ENCODE measurements at places on chromosomes 11 and 22.

DNA sequence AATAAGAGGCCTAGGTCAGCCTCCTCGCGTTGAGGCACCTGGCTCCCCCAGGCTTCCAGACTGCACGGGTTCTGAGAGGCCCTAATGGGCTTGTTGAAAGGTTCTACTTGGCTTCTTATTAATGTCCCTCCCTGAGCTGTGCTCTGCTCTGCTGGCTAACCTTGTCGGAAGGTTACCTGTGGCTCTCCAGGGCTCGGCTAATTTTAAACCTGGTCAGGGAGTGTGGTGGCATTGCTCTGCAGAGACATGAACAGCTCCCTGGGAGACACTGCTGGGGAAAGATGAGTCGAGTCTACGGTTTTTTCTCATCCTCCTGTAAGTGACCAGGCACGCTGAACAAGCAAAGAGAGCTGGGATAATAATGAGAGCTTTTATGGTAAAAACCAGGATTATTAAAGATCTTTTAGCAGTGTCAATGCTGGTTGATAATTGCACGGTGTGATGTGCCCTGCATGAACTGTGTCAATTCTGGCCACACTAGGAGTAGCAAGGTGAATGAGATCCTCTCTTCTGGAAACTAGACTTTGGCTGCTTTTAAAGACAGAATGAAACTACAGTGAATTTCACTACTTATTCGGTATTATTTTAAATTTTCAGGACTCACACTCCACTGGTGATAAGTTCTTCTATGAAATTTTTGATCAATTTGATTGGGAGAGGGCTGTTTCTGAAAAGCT, 70.7 kb downstream of the TEAD1 start:
- DNase-seq: peak; percentile 13

DNA sequence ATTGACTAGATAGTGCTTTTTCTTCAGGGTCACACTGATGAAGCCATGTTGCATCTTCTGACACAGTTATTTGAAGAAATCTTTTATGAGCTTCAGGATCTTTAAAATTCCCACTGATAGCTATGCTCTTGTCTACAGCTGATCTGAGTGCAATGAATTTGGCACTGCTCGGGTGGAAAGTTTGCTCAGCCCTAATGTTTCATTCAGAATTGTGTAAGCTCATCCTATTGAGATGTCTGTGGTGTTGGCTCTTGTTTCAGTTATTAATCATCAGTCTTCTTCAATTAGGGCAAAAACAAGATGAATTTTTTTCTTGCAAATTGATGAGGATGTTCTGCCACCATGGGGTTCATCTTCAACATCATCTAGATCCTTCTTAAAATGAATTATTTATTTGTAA, 1387.0 kb upstream of the RAG2 start:
- no peak for DNase-seq

GRCh38 chr11:76234416-76235232, 28.3 kb upstream of the WNT11 start:
- DNase-seq: peak; percentile 61

DNA sequence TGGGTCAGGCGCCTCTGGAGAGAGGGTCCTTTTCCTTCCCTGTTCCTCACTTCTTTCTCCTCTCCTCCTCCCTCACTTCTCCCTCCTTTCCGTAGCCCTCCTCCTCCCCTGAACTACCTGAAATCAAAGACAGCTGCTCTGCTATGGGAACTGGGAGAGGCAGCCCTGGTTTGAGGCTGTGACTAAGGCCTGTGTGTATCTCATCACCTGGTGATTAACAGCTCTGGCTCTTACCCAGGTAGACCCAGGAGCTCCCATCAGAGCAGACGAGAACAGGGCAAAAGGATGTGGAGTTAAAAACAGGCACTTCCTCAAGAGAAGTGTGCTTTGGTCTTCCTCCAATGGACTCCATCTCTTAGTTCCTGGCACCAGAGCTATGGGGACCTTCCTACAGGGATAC, 5.8 kb downstream of the ISX start:
- DNase-seq: no peak

GRCh38 chr11:34174412-34175041, 69.1 kb downstream of the NAT10 start:
- peak; percentile 62 for DNase-seq

- peak; percentile 94 for DNase-seq
These were observed 12.4 kb downstream of the CRELD2 start for GRCh38 chr22:49930596-49931412.

- no peak for DNase-seq
These were observed 698 bp downstream of the PAK1 start for GRCh38 chr11:77472991-77473800.

- no peak for DNase-seq
These were observed 331.5 kb downstream of the KCNA4 start for GRCh38 chr11:29685361-29685760.

GRCh38 chr11:117229411-117229810, 2.5 kb downstream of the PCSK7 start:
- no peak for DNase-seq

DNA sequence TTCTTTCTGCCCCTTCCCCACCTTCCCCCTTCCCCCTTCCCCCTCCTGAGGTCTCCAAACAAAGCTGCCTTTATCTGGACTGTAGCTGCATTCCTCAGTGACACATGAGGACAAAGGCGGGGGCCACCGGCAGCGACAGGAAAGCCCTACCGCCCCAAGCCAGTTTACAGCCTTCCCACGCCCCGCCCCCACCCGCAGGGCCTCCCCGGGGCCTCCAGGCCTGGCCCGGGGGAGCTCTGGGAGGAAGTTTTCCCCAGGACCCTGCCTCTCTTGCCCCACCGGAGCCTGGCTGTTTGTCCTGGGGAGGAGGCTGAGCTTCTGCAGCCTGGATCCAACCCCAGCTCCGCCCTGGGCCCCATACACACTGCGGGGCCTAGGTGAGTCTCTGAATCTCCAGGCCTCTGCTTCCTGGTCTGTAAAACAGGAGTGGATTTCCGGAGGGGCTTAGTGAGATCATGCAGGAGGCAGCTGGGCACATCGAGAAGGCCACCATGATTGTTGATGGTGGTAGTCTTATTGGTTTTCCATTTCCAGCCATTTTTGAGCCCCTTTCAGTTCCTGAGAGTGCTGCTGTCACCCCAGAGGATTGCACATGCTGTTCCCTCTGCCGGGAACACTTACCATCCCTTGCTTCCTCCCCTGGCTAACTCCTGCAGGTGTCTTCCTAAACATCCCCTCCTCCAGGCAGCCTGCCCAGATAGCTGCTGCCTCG, 130.7 kb downstream of the MN1 start:
- DNase-seq: no peak

- peak; percentile 24 for DNase-seq
These were observed 456 bp downstream of the AAMDC start for GRCh38 chr11:77821349-77821851.

DNA sequence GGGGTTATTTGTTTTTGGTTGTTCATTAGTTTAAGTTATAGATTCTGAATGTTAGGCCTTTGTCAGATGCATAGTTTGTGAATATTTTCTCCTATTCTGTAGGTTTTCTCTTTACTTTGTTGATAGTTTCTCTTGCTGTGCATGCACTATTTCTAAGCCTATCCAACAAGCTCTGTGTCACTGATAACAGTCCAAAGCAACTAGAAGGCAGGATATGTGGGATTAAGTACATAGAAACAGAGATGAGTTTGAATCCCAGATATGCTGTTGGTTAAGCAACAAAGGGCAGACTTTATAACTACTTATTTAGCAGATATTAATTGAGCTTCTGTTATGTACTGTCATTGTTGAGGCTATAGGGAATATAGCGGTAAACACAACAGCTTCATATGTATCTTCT, 390.4 kb downstream of the INSC start:
- DNase-seq: no peak

Data from pons (tissue), 1 donor.